ENCODE measurements at places on chromosomes 5 and 9.

DNA sequence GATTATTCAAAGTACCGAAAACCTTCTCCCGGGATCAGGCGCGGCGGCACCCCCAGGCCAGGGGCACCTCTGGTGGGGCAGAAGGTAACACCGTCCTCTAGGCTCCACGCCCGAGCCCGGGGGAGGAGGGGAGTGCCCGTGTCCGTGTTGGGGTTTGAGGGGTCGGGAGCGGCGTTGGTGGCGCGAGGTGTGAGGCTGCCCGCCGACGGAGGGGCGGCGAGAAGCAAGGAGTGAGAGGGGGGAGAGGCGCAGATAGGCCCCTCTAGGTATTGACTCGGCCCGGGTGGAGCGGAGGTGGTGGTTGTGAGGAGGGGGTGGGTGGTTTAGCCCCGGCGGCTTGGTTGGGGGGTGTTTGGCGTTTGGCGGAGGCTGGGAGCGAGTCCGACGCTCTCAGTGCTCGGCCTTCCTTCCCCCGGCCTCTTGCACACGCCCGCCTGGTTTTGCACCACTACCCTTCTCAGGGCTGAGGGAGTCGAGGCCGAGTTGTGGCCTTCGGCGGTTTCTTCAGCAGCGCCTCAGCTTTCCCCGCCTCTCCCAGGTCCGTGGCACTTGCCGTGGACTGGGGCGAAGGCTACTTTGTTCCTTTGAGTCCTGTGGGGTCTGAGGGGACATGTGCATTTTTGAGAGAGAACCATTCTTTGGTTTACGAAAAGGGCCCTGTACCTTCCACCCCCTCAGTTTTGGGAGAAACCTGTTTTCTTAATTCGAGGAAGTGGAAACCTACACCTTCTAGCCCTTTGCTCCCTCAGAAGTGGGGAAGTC, 450 bp downstream of the GPBP1 start:
- no peak for DNase-seq

DNA sequence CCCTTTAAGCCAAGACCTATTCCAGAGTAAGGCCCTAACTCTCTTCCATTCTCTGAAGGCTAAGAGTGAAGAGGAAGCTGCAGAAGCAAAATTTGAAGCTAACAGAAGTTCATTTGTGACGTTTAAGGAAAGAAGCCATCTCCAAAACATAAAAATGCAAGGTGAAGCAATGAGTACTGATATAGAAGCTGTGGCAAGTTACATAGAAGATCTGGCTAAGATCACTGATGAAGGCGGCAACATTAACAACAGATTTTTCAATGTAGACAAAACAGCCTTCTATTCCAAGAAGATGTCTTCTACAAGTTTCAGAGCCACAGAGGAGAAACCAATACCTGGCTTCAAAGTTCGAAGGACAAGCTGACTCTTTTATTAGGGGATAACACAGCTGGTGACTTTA, 1143.4 kb downstream of the CDH12 start:
- no peak for DNase-seq

GRCh38 chr9:131490514-131490913, 12.2 kb upstream of the POMT1 start:
- DNase-seq = no peak

- no peak for DNase-seq
Measured at GRCh38 chr9:30970812-30971211, 1413.6 kb upstream of the ACO1 start.

DNA sequence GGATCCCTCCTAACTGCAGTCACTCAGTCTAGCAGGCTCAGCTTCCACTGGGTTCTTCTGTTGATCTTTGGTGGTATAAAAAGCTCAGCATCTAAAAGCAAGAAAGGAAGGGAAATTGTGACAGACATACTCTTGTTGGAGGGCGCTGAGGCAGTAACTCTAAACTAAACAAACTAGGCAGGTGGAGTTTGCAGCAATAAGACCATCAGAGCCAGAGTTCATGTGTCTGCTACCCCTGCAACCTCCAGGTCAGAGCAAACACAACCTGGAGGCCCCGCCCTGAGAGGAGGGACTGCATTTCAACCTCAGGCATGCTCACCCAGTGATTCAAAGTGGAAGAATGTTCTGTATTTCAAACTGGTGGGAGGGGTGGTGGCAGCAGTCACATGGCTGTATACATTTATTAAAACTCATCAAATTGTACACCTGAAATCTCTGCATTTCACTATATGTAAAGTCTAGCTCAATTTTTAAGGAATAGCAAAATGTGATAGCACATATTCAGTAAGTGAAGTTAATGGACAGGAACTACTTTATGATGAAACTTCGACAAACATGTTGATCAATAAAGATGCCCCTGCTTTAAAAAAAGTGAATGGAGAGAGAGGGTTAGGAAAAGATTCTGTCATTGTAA, 7.1 kb downstream of the ACTL7A start:
- DNase-seq = peak; percentile 48

- no peak for DNase-seq
Measured at GRCh38 chr9:77954666-77955015, 77.0 kb downstream of the GNAQ start.

- DNase-seq = peak; percentile 63
Measured at GRCh38 chr9:69199769-69200470, 25.8 kb downstream of the TJP2 start.

GRCh38 chr5:133199417-133200178, 147.8 kb downstream of the HSPA4 start:
- no peak for DNase-seq

GRCh38 chr9:36623280-36623679, 50.6 kb downstream of the MELK start:
- peak; percentile 63 for DNase-seq

DNA sequence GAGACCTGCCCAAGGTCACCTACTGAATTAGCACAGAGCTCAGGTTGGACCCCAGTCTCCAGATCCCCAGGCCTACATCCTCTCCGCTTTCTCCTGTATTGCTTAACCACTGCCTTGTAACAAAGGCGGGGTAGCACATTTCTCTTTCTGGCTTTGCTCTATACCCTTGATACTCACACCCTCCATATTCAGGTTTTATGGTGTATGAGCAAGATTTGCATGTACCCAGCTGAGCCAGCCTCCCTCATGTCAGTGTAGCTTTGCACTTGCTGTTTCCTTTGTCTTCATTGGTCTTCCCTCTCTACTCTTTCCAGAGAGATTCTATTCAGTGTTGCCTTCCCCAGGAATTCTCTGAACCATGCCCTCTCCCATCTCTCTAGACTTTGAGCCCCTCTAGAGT, 19.6 kb upstream of the ZCCHC7 start:
- DNase-seq = no peak

DNA sequence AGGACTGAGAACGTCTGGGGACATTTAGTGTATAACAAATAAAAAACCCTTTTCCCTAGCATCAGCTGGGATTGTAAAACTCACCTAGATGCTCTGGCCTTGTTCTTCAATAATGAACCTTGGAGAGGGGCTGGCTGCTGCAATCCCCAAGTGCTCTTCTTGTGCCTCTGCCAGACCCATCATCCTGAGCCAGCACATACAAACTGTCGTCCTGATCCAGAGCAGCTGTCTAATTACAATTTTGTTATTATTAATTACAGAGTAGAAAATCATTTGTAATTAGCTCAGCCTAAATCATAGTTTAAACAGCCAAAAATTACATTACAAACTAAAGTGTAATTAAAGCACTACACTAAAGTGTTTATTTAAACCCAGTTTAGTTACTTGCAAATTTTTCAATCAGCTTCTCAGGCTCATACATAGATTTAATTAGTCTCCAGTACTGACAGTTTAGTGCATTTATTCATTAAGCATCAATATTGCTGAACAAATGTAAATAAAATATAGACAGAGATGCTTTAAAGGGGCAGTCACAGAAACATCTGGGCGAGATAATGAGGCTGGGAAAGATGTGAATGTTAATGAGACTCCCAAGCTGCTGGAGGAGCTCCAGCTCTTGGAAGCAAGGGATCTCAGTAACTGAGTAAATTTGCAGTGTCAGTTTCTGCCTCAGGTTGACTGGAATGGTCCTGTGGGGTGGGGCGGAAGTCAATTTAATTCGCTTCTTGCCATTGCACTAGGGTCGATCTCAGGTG, 632.3 kb upstream of the TLE4 start:
- DNase-seq = no peak

GRCh38 chr5:64659289-64659688, 31.0 kb upstream of the SHISAL2B start:
- DNase-seq = no peak

DNA sequence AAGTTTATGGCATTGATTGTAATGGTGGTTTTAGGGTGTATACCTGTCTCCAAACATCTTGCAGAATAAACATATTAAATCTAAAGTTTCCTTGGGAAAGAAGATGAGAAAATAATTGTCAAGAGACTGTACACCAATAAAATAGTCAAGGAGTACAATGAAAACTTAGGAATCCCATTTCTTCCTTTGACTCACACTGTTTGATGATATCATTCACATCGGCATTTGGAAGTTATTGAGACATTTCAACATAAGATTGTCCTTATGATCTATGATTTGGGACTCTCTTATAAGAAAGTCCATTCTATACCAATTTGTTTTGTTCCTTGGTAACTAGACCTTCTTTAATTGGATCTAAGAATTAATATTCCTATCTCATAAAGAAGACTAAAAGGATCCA, 482.7 kb downstream of the RAB3C start:
- DNase-seq = no peak

DNA sequence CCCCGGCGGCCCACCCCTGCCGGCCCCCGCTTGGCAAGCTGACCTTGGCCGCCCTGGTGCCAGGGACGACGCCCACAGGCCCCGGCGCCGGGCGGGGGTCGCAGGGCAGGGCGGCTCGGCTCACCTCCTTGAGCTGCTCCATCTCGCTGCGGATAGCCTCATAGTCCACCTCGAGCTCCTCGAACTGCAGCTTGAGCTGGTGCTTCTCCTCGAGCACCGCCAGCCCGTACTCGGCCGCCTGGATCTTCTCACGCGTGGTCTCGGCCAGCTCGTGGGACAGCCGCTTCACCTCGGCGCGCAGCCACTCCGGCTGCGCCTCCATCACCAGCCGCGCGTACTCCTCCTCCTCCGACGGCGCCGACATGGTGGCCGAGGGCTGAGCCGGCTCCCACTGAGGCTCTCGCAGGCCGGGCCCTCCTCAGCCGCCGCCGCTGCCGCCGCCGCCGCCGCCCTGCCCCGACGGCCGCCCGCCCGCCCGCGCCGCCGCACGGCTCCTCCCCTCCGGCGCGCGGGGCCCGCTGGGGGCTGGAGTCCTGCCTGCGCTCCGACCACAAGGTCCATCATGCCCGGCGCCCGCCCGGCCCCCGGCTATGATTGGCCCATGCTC, at the start of gene BICD2:
TSS of gene BICD2 (minus strand) at position 453 of the 607 bp plus-strand sequence. CDS start at position 364, 89 bp downstream.
- DNase-seq = no peak

- DNase-seq = no peak
Measured at GRCh38 chr5:149235841-149236240, 35.8 kb upstream of the AFAP1L1 start.

Measured in foreskin keratinocyte (primary cell).